ENCODE measurements at places on chromosomes 5 and 9. TPM values are rescaled to one million over a fixed set of nuclear protein-coding genes. Genes with fewer than 3 reads are reported as not detected.

GRCh38 chr9:130414910-130415746 is 29.6 kb upstream of the ASS1 start:
- no peak for DNase-seq
- H3K4me1 ChIP-seq: no peaks in the 10 kb centered on the region
- no peak overlapping the region for H3K27ac ChIP-seq
- H3K36me3 ChIP-seq: no peaks in the 10 kb centered on the region
- H3K4me3 ChIP-seq: no peak overlapping the region

OR2S2 gene
- total RNA-seq: not detected

GRCh38 chr5:174719793-174720611 is 4.4 kb upstream of the MSX2 start:
- no peak overlapping the region for H3K4me3 ChIP-seq
- peaks cover 28% of the 10 kb centered on the region for H3K27me3 ChIP-seq
- H3K4me1 ChIP-seq: peaks cover 7% of the 10 kb centered on the region
- no peak for DNase-seq
- H3K36me3 ChIP-seq: no peaks in the 10 kb centered on the region
- no peak overlapping the region for H3K27ac ChIP-seq

GRCh38 chr5:96483878-96484277 is 50.8 kb upstream of the PCSK1 start:
- no peak overlapping the region for H3K4me3 ChIP-seq
- DNase-seq: no peak
- no peak overlapping the region for H3K27ac ChIP-seq
- H3K4me1 ChIP-seq: no peaks in the 10 kb centered on the region
- H3K27me3 ChIP-seq: no peaks in the 10 kb centered on the region

PCDH12 gene
- total RNA-seq: 4.8 TPM

DNA sequence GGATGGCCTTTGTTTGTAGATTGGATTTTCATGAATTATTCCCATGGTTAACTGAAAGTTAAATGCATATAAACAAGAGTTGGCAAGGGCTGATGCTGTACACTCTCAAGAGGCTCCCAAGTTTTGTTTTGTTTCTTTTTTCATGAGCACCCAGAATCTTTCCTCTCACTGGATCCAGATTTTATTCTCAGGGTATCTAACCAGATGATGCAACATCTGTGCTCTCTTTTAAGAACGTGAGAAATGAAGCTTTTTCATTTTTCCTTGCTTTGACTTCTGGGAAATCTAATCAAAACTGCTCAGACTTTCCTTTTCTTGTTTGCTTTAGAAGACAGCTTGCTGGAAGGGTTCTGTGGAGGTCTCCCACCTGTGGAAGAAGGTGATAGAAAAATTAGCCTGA is 142.7 kb upstream of the SLC12A2 start:
- DNase-seq: no peak
- H3K36me3 ChIP-seq: no peaks in the 10 kb centered on the region
- H3K27me3 ChIP-seq: no peaks in the 10 kb centered on the region

SMIM33 gene
- 0.05 TPM for total RNA-seq

DNA sequence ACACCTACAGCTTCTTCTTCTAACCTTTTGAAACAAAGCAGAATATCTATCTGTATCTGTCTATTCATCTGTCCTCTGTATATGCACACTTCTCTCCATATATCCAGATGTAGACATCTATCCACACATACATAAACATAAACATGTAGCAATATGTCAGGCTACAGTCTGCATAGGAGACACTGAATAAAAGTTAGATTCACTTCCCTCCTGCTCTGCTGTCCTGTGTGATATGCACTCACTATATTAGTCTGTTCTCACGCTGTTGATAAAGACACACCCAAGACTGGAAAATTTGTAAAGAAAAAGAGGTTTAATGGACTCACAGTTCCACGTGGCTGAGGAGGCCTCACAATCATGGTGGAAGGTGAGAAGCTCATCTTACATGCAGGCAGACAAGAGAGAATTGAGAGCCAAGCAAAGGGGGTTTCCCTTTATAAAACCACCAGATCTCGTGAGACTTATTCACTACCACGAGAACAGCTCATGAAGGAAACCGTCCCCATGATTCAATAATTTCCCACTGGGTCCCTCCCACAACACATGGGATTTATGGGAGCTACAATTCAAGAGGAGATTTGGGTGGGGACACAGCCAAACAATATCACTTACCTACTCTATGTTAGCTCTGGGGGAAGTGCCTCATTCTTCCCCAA is 24.1 kb downstream of the RANBP3L start:
- no peak overlapping the region for H3K27ac ChIP-seq
- DNase-seq: no peak
- no peak overlapping the region for H3K4me3 ChIP-seq

C9orf153 gene
- 0.67 TPM for total RNA-seq

DNA sequence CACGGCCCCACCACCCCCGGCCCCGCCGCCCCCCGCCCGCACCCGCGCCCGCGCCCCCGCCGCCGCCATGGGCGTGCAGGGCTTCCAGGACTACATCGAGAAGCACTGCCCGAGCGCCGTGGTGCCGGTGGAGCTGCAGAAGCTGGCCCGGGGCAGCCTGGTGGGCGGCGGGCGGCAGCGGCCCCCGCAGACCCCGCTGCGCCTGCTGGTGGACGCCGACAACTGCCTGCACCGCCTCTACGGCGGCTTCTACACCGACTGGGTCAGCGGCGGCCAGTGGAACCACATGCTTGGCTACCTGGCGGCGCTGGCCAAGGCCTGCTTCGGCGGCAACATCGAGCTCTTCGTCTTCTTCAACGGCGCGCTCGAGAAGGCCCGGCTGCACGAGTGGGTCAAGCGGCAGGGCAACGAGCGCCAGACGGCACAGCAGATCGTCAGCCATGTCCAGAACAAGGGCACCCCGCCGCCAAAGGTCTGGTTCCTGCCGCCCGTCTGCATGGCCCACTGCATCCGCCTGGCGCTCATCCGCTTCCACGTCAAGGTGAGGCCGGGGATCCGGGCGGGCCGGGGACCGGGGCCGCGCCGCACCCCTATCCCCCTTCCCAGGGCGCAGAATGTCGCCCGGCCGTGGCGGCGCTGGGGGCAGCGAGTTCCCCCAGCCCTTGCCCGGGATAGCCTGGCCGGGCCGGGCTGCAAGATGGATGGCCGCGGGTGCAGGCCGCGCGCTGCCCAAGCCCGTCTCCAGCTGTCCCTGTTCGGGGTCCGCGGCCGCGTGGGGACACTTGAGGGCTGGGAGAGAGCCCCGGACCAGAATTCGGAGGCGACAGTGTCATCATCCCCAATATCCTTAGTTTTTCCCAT is 594 bp downstream of the FAM120A start:
- H3K27ac ChIP-seq: peak overlapping the region; percentile 89
- H3K36me3 ChIP-seq: peaks cover 10% of the 10 kb centered on the region
- peaks cover 1% of the 10 kb centered on the region for H3K4me1 ChIP-seq
- H3K27me3 ChIP-seq: no peaks in the 10 kb centered on the region

- H3K4me3 ChIP-seq: no peak overlapping the region
- no peaks in the 10 kb centered on the region for H3K36me3 ChIP-seq
- no peak overlapping the region for H3K27ac ChIP-seq
- H3K4me1 ChIP-seq: no peaks in the 10 kb centered on the region
Measured at GRCh38 chr5:66415208-66415607, 181.0 kb upstream of the MAST4 start.

NR4A3 gene
- 0.08 TPM for total RNA-seq

- peak overlapping the region; percentile 59 for H3K4me3 ChIP-seq
- no peaks in the 10 kb centered on the region for H3K36me3 ChIP-seq
- H3K4me1 ChIP-seq: peaks cover 15% of the 10 kb centered on the region
- DNase-seq: peak; percentile 72
- no peaks in the 10 kb centered on the region for H3K27me3 ChIP-seq
Measured at GRCh38 chr9:19229595-19230354, 718 bp upstream of the DENND4C start.

C9orf43 gene
- total RNA-seq: 0.09 TPM

DNA sequence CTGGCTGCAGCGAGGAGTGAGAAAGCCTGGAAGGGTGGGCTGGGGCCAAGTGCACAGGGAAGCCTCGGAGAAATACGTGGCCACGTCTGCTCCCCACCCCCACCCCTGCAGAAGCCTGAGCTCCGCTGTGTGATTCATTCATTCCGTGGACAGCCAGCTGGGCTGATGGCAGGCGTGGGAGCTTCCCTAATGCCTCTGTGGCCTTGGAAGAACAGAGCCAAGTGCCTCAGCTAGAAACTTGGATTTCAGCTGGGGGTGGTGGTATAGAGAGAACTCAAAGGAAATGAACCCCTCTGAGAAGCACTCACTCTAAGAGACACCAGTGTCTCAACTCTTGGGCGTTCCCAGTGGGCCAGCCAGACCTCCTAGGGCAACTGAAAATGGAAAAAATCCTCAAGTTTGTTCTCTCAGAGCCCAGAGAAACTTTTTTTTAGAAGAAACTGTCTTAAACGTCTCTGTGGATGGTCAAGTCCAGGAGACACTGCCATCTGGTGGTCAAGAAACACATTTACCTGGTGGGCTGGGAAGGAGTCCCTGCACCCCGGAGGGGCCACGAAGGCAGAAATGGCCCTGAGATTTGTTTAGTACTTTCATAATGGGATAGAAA is 18.0 kb downstream of the ATOX1 start:
- H3K4me1 ChIP-seq: no peaks in the 10 kb centered on the region
- H3K27ac ChIP-seq: no peak overlapping the region
- H3K27me3 ChIP-seq: no peaks in the 10 kb centered on the region

FAXDC2 gene
- total RNA-seq: 73.0 TPM

GRCh38 chr9:75365196-75365595 is 276.9 kb downstream of the OSTF1 start:
- H3K27ac ChIP-seq: no peak overlapping the region
- no peaks in the 10 kb centered on the region for H3K36me3 ChIP-seq
- DNase-seq: no peak
- no peaks in the 10 kb centered on the region for H3K27me3 ChIP-seq
- no peaks in the 10 kb centered on the region for H3K4me1 ChIP-seq

DNA sequence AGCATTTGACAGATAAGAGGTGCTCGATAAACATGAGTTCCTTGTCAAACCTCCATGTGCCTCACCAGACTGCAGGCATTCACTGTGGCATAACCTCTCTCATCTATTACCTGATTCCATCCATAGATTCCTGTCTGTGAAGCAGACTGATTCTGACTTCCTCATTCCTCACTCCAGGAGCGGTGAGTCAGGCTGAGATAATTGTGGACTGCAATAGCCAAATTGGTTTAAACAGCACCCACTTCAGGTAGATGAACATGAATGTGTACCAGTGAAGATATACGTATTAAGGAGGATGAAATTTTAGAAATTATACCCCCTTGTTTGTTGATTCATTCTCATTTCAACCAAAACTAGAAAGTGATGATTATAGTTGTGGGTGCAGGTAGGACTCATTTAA is 391.2 kb downstream of the HINT1 start:
- H3K27ac ChIP-seq: no peak overlapping the region
- no peak for DNase-seq
- peaks cover 5% of the 10 kb centered on the region for H3K27me3 ChIP-seq
- no peak overlapping the region for H3K4me3 ChIP-seq
- no peaks in the 10 kb centered on the region for H3K36me3 ChIP-seq

Measured in liver (tissue), 10 donors.